ENCODE measurements at places on chromosomes 6 and 20.

- DNase-seq: no peak
These were observed 102.1 kb upstream of the TMEM181 start for GRCh38 chr6:158457616-158458278.

GRCh38 chr20:12482661-12483060, 526.1 kb upstream of the SPTLC3 start:
- no peak for DNase-seq

- DNase-seq: no peak
These were observed 152.8 kb downstream of the TMEM242 start for GRCh38 chr6:157170535-157170934.

- no peak for DNase-seq
These were observed 212.1 kb upstream of the EXOC2 start for GRCh38 chr6:904994-905393.

- peak; percentile 98 for DNase-seq
These were observed 16.9 kb downstream of the SYTL3 start for GRCh38 chr6:158666628-158667359.

GRCh38 chr20:51223183-51223720, 200.3 kb upstream of the KCNG1 start:
- no peak for DNase-seq

GRCh38 chr6:25769983-25770382, 15.4 kb downstream of the SLC17A4 start:
- no peak for DNase-seq

GRCh38 chr20:33351696-33352095, 49.6 kb downstream of the CDK5RAP1 start:
- no peak for DNase-seq

- no peak for DNase-seq
These were observed 14.7 kb upstream of the TRIM26 start for GRCh38 chr6:30227763-30228487.

GRCh38 chr6:89454300-89454699, 21.3 kb downstream of the ANKRD6 start:
- DNase-seq: no peak

DNA sequence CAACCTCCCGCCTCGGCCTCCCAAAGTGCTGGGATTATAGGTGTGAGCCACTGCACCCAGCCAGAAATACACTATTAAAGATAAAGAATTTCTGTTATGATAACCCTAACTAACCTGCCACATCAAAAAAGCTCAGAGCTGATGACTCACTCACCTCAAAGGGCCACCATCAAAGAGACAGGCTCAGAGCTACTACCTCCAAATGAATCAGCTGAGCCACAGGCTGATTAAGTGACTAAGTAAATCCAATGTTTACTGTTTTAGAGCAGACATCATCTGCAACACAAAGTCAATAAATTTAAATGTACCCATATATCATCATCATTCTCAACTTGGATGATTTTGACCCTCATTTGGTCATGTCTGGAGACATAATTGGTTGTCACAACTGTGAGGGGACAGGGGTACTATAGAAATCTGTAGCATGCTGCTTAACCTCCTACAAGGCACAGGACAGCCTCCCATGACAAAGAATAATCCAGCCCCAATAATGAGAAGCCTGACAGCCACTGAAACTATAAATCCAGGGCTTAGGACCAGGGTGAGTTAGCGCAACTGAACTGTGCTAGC, 106.5 kb downstream of the ATP9A start:
- DNase-seq: no peak

DNA sequence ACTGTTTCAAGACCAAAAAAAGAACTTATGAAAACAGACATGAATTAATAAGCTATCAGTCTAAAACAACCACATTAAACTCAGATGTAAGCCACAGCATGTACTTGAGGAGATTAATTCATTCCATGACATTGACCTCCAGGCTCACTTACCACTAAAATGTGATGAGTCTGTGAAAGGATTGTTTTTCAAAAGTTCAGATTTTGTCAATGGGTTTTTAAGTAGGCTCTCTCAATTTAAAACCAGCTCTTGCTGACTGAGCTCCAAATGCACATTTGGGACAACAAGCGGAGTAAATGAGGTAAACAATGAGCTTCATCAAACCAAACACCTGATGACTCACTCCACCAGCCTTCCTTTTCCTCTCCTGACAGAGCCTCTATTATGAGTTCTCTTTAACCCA, 197.0 kb downstream of the SIM1 start:
- DNase-seq: no peak

- DNase-seq: no peak
These were observed 102.2 kb downstream of the DOK5 start for GRCh38 chr20:54577637-54578036.

- DNase-seq: no peak
These were observed 108.2 kb downstream of the PLG start for GRCh38 chr6:160810238-160810637.

GRCh38 chr6:136840276-136841001, 18.0 kb downstream of the PEX7 start:
- DNase-seq: no peak

DNA sequence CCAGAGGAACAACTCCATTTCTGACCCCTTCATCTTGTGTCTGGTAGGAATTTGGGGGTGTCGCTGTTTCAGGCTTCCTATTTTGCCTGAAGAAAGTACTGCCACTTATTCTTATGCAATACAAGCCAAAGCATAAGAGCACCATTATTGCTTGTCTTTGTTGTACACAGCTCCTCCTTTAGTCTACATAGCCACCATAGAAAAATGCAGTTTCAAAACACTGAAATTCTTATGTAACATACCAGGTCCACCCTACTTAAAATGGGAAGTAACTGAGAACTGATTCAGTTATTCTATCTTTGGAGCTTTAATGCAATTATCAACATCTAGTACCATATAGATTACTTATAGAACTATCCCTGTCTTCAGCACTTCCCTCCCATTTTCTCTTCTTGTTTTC, 255.5 kb downstream of the ARHGAP18 start:
- DNase-seq: peak; percentile 67

GRCh38 chr6:94956910-94957309, 620.4 kb upstream of the MANEA start:
- DNase-seq: no peak

- DNase-seq: no peak
These were observed 426.5 kb upstream of the RNF217 start for GRCh38 chr6:124535746-124536145.

DNA sequence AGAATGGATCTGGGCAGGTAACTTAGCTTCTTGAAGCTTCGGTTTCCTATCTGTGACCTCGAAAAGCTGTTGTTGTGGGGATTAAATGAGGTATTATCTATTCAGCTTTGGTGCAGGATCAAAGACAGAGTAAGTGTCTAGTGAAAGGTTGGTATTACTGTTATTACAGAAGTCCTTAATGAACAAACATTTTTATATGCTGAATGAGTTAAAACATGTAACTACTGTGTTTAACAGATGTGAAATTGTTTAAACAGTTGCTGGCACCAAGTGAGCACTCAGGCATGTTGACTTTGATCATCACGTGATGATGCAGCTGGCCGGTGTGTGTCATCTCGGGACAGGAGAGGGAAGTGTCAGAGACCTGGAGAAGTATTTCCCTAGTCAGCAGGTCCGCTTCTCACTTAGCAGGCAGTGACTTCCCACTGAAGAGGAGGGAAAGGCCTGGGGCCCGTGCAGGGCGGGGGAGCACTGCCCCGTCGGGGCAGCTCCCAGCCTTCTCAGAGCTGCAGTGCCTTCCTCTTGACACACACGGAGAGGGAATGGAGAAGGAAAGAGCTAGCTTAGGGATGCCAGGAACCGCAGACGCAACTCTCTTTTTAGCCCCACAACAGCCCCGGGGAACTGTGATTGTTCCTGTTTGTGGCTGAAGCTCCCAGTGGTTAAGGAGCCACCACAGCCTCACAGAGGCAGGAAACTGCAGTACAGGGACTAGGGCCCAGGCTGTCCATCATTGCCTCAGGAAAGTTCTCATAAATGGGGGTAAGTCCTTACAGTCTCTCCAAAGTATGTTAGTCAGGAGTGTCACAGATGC, 18.0 kb downstream of the TUBB2A start:
- DNase-seq: peak; percentile 79

GRCh38 chr6:105851113-105851580, 235.0 kb upstream of the PRDM1 start:
- no peak for DNase-seq

- no peak for DNase-seq
These were observed 2.6 kb downstream of the HCRTR2 start for GRCh38 chr6:55176958-55177357.

GRCh38 chr6:156873654-156874380, 96.6 kb downstream of the ARID1B start:
- DNase-seq: no peak

- DNase-seq: no peak
These were observed 11.0 kb downstream of the CST8 start for GRCh38 chr20:23501926-23502325.

DNA sequence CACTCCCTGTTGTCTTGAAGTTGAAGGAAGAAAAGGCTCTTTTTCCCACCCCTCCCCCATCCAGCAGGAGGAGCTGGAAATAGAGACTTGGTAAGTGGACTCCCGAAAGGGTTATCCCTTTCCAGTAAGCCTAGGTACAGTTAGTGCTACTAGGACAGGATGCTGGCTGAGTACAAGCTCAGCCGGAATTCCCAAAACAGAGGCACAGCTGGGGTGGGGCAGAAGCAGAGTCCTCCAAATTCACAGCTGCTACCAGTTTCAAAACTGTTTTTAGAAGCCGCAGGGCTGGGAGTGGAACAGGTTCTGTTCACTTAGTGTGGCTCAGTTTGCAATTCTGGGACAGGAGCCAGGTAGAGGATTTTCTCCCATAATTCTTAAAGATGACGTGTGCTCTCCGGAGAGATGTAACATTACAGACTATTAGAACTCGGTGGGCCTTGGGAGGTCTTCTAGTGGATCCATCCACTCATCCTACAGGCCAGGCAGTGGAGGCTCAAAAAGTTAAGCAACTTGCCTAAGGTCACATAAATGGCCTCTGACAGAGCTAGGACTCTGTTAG, 19.0 kb upstream of the UTRN start:
- DNase-seq: no peak

DNA sequence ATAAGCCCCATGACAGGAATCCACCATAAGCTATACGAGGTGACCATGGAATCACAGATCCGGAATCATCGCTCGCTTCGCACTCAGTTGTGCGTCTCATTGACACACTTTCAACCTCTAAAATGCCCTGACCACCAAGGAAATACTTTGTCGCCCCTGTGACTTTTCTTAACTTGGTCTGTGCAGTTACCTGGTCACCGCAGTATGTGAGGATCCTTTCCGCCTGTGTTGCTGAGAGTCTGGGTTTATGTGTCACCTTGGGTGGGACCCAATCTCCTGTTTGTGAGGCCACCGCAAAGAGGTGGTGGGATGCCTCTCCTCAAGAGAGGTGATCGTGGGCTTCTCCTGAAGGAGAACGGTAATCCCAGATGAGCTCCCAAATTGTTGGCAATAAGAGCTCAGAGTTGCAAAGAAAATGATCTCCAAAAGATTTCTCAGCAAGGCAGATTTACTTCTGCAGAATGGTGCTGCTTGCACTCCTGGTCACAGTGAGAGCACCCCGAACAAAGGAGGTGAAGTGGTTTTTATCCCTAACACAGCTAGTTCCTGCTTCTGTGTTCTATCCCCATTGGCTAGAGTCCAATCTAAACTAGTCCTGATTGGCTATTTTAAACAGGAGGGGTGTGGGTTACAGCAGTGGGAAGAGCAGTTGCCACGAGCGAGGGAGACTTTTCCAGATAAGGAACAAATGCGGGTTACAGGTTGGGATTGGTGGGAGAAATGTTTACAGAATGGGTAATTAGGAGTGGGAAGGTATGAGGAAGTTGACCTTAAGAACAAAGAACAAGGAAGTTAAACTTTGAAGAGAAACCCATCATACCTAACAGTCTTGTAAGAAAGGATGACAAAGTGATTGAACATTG, 9.1 kb upstream of the ZNFX1 start:
- peak; percentile 42 for DNase-seq

DNA sequence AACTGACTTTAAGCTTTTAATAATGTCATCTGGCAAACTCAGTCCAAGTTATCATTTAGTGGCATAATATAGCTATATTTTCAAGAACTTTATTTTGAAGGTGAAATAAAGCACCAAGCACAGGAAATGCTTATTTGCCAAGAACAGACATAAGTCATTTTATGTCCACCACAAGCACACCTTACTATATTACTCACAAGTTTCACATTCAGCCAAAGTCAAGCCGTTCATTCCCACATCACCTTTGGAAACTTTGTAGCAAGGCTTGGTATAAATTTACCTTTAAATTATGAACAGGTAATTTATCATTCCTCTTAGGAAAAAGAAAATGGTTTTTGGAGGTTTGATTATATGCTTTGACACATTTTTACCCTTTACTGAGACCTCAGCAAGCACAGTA, 236.8 kb upstream of the FKBP1C start:
- no peak for DNase-seq

- DNase-seq: no peak
These were observed 371.2 kb downstream of the PREX1 start for GRCh38 chr20:48456366-48457192.

DNA sequence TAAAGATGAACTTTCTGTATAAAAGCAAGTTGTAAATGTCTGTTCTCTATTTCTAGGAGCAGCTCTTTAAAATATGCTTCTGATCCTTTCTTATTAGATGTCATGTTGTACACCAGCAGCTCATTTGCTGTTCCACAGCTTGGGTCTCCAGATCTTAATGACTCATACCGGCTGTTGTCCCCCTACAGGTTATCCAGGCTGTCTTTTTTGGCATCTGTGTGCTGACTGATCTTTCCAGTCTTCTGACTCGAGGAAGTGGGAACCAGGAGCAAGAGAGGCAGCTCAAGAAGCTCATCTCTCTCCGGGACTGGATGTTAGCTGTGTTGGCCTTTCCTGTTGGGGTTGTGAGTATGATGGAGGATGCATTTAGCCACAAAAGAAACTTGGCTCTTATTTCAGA, 76.0 kb downstream of the AIG1 start:
- DNase-seq: no peak

DNA sequence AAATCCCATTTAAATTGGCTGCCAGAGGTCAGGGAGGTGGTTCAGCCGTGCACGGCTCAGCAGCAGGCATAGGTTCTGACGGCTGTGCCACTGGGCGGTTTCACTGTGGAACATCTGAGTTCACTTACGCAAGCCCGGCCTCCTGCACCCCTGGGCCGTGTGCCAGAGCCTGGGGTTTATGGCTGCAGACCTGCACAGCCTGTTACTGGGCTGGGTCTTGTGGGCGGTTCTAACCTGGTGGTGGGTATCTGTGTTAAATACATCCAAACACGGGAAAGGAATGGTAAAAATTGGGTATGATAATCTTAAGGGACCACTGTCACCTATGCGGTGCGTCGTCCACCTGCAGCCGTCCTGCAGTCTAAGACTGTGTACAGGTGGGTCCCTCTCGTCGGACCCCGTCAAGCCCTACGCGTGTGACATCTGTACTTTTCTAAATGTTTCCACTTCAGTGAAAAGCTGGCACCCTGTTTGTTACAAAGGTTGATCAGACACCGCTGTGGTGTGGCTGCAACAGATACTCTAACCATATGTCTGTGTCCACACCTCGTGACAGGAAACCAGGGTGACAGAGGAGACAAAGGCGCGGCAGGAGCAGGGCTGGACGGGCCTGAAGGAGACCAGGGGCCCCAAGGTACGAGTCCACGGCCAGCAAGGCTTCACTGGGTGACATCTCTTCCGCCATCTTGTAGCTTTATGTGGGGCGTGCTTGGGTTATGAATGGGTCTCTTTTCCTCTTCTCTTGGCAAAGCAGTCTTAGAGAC, 21.5 kb downstream of the COL9A3 start:
- no peak for DNase-seq

- no peak for DNase-seq
These were observed 42.2 kb downstream of the MAFB start for GRCh38 chr20:40646813-40647212.
